ENCODE measurements at places on chromosomes 5 and 9.

GRCh38 chr5:89878140-89879132 is 531.1 kb downstream of the CETN3 start:
- no peak for DNase-seq

GRCh38 chr9:81320909-81321482 is 368.4 kb downstream of the TLE1 start:
- DNase-seq, result no peak

GRCh38 chr5:12902611-12903010 is 998.4 kb upstream of the CTNND2 start:
- DNase-seq, result no peak

DNA sequence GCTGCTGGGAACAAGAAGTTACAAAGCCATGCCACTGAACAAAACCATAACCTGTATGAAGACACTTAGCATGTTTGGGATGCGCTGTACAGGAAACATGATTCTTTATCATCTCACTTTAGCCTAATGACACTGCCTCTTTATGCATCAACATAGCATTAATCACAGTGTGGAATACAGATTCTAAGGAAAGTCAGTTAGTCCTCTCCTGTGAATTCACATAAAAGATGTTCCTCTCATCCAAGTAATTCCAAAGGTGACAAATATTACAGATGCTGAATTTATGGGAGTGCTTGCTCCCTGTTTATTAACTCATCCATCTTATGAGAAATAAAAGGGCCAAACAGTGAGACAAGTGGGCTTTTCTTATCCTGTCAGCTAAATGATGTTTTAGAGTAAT is 1677.7 kb downstream of the EFNA5 start:
- no peak for DNase-seq

DNA sequence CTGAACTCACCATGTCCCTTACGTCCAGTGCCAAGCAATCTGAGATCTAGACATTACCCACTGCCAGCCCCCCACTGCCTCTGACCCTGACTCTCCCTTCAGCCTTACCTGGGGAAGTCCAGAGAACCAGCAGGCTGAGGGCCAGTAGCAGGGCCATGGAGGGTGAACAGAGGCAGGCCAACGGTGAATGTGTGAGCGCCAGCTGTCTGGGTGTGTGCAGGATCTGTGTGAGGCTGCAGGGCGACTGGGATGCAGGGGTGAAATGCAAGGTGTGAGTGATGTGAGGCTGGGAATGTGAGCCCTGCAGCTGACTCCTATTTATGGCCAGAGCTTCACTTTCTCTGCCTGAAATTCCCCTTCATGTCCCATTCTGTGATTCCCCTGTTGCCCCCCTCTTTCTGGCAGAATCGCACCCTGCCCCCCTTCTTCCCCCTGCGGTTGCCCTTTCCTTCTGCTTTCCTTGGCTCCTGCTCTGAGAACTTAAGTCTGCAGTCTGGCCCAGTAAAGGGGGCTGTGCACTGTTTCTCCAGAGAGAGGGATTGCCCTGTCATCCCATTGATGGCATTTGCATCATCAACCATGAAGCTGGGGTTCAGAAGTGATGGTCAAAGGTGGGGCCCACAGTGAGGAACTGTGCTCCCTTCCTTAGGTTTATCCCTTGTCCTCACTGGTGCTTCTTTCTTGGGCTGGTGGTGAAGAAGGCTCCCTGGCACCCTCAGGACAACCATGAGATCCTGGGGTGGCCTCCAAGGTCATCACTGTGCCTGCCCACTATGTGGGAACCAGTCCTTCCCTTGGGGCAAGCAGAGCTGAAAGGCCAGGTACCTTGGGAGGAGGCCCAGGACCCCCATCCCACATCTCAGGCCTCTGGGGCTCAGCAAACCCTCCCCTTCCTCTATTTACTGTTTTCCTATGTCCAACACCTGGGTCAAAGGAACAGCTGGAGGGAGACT is at the start of gene CCL19:
Gene CCL19 (minus strand): TSS at position 294 of the 953 bp plus-strand sequence. CDS start 137 bp downstream, at position 157.
- no peak for DNase-seq

DNA sequence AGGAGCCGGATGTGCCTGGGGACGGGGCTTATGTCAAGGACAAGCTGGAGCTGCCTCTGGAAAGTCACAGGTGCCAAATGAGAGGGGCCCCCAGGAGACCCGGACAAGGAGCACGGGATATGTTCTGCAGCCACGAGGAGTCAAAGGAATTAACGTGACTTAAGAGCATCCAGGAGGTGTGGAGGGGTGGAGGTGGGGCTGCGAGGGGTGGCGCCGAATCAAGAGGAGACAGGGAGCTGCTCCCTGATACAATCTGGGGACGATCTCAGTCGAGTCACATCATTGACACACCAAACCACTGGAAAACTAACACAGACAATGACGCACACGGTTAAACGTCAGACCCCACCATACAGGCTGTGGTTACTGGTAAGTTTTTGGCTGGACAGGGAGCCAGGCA is 10.4 kb downstream of the CCDC127 start:
- DNase-seq, result no peak

GRCh38 chr9:4970970-4971641 is 14.0 kb upstream of the JAK2 start:
- DNase-seq, result peak; percentile 57

Data from stimulated activated CD4-positive, alpha-beta T cell treated with anti-CD3 and anti-CD28 coated beads, TNF-alpha, amount 100 ng/mL, for 48 hours (primary cell).